ENCODE measurements at places on chromosomes 16 and 17.

DNA sequence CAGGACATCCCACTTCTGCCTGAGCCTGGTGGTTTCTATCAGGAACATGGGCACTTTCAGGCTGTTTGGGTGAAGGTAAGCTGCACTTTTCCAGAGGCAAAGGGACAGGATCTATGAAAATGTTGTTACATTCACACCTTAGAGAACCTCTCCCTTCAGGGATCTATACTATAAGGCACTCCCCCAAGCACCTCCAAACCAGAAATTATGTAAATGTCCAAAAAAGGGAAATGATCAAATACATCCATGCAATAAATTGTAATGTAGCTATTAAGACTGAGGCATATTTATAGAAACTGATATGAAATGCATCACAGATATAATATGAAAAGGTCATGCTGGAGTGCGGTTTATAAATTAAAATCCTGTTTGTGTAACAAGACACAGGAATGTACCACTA, 23.3 kb upstream of the COG7 start:
- DNase-seq = no peak

GRCh38 chr16:24382762-24383407, 126.8 kb downstream of the CACNG3 start:
- DNase-seq = no peak

DNA sequence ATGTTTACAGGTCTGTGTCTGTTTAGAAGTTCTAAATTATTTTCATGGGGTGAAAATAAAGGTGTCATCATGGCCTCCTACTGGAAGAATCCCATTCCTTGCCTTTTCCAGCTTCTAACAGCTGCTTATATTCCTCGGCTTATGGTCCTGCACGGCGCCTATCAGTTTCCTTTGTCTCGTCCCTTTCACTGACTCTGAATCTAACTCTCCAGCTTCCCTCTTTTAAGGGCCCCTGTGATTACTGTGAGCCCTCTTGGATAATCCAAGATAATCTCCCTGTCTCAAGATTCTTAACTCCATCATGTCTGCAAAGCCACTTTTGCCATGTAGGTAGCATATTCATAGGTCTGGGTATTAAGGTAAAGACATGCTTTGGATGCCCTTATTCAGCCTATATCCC, 441.0 kb upstream of the ERCC4 start:
- DNase-seq = no peak

GRCh38 chr17:15398736-15399331, 57.4 kb upstream of the TEKT3 start:
- DNase-seq = no peak

DNA sequence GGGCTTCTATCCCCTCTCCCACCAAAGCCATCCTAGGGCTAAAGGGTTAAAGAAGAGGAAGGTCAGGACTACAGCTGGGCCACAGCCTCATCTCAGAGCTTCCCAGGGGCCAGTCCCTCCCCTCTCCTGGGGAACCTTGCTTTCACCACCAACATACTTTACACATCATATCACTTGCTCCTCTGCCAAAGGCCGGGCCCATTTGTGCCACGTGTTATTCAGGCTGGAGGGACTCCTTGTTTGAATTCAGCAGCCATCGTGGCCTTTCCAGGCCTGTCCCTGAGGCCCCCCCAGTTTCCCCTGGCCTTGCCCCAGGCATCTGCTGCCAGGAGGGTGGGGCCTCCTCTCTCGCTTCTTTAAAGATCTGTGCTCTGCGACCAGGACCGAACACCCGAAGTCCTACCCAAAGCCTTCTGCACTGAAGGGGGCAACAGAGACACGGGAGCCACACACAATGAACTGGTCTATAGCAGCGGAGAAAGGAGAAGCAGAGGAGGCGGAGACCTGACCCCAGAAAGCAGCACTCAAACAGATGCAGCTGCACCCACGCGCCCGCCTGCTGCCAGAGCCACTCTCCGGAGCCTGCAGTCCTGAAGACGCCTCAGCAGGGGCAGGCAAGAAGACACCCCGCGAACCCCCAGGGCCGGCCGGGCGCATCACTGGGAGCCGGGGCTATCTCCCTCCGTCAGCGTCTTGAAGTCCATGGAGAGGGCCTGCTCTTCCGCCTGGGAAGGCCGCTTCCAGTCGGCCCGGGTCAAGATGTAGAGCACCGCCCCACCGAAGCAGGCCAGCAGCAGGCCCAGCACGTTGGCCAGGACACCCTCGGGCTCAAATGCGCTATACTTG, 12.1 kb downstream of the CYB561 start:
- no peak for DNase-seq

DNA sequence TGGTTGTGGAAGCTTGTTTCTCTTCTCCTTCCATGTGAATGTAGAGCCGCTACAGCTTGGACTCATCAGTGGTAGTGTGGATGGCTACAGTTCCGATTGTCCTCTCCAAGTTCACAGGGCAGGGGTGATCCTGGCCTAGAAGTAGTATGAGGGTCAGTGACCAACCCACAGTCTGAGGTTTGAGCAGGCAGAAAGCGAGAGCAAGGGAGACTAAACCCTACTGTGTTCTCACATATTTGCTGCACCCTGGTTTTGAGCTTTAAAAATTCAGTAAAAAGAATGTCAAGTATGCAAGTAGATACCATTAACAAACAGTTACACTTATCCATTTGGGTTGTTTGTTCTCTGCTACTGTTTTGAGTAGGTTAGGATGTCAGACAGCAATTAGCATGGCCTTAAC, 148.9 kb downstream of the MRTFB start:
- DNase-seq = no peak

Data from activated CD4-positive, alpha-beta T cell treated with anti-CD3 and anti-CD28 coated beads, Interleukin-2, amount 50 U/mL, for 4 hours (primary cell).